Natural killer cell treated with Interleukin-12 subunit alpha and Interleukin-12 subunit beta and Interleukin-15 and Interleukin-18, amount 100 ng/mL, for 72 hours (primary cell): ENCODE measurements at places on chromosomes 7 and 10.

DNA sequence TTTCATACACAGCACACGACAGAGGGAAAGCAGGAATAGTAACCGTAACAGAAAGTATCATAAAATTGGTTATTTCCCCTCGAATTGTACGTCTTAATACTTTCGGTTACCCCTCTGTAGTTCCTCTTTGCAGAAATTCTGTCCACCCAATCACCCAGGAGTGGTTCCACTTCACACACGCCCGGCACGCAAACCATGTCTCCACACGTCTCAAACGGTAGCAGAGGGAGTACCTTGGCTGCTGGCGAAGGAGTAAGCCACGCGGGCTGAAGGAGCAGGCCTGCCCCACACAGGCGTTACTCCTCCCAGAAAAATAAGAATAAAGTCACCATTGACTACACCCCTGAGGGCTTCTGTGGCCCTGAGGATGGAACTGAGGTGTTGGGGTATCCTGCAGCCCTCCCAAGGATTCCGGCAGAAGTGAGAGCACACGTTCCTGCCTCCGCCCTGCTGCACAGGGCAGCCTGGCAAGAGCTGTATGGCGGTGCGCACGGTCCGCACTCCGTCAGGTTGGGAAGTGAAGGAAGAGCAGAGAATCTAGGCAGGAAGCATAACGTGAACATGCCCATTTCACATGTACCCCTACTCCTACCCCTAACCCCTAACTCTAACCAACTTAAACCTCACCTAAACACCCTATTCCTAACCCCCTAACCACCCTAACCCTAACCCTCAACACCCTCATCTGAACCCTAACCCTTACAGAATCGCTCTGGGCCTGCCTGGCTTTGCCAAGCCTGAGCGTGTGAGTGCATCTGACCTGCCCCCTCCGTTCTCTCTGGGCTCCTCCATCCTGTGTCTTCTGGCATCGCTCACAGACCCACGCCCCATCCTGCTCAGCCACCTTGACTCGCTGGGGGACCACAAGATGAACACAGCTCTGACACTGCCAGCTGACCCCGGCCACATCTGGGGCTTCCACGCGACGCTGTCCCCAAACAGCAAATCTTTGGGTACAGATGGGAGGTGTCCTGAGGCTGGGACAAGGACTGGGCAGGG lies 18.2 kb downstream of the GPR146 start:
- DNase-seq, result no peak

- DNase-seq, result no peak
These were observed 16.0 kb downstream of the CHRM2 start for GRCh38 chr7:136884492-136884891.

DNA sequence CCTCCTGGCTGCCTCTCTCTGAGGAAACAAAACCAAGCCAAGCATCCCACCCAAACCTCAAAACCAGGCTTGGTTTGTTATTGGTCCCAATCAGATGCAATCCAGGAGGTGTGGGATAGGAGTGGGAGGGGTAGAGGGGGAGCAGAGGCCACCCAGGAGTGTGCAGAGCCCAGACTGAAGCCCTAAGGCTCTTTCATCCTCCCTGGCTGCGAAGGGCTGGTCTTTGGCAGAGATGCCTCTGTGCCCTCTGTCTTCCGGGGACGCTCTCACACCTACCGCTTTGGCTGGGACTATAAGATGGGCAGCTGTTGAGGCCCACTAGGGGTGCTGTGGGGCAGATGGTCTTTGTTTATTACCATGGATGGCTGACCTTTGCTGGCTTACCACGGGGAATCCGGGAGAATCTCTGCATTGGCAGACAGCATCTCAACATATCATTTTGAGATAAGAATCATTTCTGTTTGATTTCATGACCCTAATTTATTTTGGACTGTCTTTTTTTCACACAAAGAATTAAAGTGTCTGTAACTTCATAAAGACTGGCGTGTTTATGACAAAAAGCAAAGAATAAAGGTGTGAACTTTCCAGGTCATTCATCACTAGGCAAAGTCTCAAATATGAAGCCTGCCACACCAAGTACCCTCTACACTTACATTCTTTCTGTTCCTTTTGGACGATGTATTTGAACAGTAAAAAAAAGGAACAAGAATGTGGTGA lies 6.5 kb upstream of the DENND2A start:
- DNase-seq, result peak; percentile 69

GRCh38 chr10:74924251-74924963 lies 98.0 kb downstream of the KAT6B start:
- no peak for DNase-seq

- no peak for DNase-seq
These were observed 15.4 kb upstream of the LYZL1 start for GRCh38 chr10:29273478-29273877.

DNA sequence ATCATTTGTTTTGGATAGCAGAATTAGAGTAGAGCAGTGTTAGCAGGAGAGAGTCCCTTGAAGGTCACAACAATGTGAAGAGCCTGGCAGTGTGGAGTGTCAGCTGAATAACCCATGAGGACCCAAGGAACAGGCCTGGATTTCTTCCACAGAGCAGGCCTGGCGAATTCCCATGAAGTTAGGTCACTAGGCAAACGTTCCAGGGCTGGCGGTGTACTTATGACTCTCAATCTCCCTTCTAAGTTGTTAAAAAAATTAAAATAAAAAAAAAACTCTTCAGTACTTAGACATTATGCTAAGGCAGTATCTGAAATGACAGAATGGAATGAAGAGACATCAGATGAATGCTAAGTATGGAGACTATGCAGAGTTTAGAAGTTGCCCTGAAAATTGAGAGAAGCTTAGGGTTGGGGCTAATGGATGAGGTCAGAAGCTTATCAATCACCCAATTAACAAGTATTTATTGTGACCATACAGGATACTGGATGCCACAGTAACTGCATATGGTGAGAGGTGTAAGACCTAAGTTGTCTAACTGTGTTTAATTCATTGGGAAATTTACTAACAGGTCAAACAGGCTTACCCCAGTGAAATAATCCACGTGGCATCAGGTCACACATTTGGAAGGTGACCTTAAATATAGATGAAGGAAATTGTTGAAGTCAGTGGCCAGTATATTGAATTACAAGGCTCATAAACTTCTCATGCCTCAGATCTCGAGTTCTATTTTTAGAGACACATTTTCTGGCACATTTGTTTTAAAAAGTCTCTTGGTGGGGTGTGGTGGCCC lies 126.2 kb upstream of the NRP1 start:
- no peak for DNase-seq

GRCh38 chr7:50335795-50336754 lies 31.6 kb downstream of the IKZF1 start:
- DNase-seq, result peak; percentile 93

- DNase-seq, result no peak
These were observed 31.0 kb downstream of the MKI67 start for GRCh38 chr10:128095027-128095752.

- DNase-seq, result no peak
These were observed 100.7 kb downstream of the CYTH3 start for GRCh38 chr7:6171532-6172223.

- DNase-seq, result no peak
These were observed 34.3 kb upstream of the PHF14 start for GRCh38 chr7:10939237-10939910.

- peak; percentile 41 for DNase-seq
These were observed 35.5 kb downstream of the GPRIN2 start for GRCh38 chr10:46520941-46521340.

- no peak for DNase-seq
These were observed 101.1 kb upstream of the TARP start for GRCh38 chr7:38374507-38374906.

- no peak for DNase-seq
These were observed 15.1 kb upstream of the CRYGN start for GRCh38 chr7:151454932-151455530.

GRCh38 chr10:60537697-60538096 lies 148.0 kb upstream of the ANK3 start:
- DNase-seq, result no peak

- no peak for DNase-seq
These were observed 183.4 kb downstream of the DNAJB6 start for GRCh38 chr7:157520249-157520648.

DNA sequence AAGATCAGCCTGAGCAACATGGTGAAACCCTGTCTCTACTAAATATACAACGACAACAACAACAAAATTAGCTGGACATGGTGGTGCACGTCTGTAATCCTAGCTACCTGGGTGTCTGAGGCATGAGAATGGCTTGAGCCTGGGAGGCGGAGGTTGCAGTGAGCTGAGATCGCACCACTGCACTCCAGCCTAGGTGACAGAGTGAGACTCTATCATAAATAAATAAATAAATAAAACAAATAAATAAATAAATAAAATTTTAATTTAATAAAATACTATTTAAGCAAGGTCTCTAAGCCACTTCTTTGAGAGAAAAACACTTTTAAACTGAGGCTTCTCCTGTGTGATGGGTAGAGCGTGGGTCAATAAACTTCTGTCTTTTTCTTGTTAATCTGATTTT lies 38.3 kb downstream of the MICU1 start:
- no peak for DNase-seq

DNA sequence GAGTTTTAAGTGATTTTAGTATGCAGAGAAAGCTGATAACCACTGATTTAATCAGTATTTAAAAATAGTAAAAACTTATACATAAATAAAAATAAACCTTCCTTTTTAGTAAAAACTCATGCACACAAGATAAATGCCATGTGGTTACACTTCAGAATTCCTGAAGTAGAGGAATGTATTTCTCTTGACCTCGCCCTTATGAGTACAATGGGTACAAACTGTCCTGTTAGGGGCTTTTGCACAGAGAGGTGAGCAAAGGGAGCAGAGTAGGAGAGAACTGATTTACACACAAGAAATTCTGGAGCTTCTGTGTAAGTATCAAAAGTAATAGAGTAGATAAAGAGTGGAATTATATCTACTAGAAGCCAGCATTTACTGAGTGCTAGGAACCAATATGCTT lies 279.6 kb downstream of the PPP1R3A start:
- DNase-seq, result no peak

DNA sequence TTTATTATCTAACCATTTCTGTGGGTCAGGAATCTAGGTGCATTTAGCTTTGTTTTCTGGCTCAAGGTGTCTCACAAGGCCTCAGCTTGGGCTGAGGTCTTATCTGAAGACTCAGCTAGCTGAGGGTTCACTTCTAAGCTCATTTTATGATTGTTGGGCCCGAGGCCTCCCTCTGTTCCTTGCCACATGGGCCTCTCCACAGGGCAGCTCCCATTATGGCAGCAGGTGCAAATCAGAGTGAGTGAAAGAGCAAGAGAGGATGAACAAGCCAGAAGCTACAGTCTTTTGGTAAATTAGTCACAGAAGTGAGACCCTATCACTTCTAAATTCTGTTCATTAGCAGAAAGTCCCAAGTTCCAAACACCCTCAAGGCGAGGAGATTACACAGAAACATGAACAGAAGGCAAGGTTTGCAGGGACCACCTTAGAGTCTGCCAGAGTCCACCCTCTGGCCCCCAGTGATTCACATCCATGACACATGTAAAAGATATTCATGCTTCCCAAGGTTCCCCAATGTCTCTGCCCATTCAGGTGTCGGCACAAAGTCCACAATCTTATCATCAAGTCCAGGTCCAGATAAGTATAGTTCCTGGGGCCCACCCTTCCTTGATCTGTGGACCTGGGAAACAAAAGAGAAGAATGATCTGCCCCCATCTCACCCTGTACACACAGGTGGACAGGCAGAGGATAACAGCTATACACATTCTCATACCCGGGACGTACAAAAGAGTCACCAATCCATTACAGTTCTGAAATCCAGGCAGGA lies 23.7 kb downstream of the FIGNL1 start:
- DNase-seq, result no peak

DNA sequence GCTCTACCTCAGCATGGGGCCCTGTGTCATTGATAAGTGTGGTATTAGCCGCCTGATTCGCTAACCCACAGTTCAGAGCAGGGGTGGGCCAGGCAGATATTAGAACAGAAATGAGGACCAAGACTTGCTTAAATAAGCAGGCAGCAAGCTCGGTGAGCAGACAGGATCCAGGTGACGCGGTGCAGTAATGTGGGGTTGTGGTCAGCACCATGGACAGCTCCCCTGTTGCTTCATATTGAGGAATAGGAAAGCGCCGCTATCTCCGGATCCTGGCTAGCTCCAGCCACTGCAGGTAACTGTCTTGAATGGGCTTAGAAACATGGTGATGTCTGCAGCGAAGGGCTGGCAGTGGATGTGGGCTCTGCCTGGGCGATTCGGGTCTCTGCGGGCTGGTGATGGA lies 51.3 kb upstream of the GPR26 start:
- peak; percentile 64 for DNase-seq

GRCh38 chr10:121373411-121373810 lies 224.8 kb downstream of the FGFR2 start:
- DNase-seq, result no peak

- DNase-seq, result no peak
These were observed 13.1 kb downstream of the FXYD4 start for GRCh38 chr10:43384252-43385221.

GRCh38 chr7:87058744-87059524 lies 520 bp downstream of the ELAPOR2 start:
- DNase-seq, result no peak

GRCh38 chr10:82394122-82394521 lies 519.1 kb downstream of the NRG3 start:
- no peak for DNase-seq

DNA sequence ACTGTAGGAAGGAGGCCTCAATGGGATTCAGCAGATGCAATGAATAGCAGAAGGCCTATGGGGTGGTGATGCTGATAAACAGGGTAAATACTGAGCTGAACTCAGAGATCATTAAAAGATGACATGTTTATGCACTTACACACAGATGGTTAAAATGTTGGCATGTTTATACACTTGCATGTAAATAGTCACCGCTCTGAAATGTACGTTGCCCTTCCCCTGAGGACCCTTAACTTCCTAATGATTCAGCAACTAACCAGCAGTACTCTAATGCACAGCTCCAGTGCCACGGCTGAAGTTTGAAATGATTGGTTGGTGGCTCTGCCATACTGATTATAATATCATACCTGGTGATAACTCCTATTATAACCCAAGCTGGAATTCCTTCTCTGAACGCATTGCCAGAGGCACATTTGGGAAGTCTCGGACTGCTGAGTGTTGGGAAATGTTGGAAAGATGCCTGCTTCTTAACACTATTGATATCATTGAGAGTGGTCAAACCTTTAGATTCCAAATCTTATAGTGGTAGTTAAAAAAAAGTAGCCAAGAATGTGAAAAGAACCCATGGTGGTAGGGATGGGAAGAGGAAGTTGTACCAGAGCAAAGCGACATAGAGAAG lies 3.7 kb upstream of the CAV1 start:
- DNase-seq, result no peak

DNA sequence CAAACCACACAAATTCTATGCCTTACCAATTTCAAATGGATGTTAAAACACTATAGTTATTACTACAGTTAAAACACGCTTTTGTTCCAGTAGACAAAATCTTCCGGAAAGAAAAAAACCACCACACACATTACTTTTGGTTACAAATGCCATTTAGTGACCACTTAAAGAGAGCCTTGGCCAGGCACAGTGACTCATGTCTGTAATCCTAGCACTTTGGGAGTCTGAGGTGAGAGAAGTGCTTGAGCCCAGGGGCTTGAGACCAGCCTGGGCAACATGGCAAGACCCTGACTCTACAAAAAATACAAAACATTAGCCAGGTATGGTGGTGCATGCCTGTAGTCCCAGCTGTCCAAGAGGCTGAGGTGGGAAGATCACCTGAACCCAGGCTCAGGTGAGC lies 7.2 kb downstream of the TNPO3 start:
- no peak for DNase-seq
